ENCODE measurements at places on chromosomes 6 and 20.

GRCh38 chr6:107246972-107247615, 131.8 kb upstream of the BEND3 start:
- DNase-seq: no peak

DNA sequence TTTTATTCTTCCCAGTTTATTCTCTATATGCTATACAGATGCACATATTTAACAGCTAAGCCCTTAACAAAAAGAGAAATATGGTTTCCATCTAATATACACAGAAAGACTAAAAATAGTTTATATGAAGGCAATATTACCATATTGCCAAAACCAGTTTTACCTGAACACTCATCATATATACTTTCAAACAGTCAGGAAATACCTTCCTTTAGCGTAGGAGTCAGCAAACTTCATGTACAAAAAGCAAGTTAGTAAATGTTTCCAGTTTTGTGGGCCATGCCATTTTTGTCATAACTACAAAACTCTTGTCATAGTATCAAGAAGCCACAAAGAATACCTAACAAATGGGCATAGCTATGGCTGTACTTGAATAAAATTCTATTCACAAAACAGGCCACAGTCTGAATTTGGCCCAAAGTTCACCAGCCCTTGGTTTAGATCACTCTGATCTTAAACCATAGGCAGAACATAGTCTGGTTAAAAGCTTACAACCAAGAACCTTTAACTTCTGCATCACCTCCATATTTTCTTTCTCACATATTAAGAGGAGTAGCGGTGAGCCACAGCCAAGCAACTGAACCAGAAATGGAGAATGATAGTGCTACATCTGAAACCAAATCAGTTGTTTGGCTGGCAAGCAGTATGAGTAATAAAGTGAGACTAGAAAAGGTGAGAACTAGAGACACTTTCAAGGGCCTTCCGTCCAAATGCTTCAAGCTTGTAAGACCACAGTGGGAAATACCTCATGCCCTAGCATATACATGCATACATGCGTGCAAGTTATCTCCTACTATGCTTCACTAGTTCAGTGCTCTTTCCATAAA, 116.6 kb downstream of the PTPRK start:
- no peak for DNase-seq

DNA sequence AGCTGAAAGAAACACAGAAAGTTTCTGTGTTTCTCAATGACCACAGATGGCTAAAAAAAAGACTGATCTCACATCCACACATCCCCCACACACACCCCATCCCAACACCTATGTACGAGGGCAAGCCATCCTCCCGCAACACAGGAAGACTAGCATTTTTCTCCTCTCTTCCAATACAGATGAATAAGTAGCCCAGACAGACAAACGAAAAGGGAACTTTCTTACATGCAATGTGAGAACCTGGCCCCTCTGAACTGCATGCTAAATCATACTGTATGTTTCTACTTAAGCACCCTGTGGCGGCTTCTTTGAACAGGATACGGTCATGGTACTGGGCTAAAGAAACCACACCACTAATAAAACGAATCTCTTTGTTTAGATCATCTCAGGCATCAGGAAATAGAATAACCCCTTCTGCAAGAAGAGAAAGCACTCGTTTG, 116.2 kb downstream of the GMDS start:
- DNase-seq: no peak

DNA sequence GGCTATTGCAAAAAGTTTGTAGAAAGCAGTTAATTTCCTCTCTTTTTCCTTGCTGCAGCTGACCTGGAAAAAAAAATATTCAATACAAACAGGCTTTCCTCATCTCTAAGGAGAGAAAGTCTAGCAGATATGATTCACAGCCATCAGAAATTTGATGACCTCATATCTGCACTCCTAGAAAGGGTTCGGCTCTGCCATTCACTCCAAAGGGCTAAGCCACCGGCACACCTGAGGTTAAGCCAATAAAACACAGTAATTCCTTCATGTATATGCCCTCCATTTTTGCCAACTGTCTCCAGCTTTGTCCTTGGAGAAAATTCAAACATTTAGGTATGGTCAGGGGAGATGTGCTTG, 18.7 kb upstream of the LY86 start:
- DNase-seq: no peak

GRCh38 chr6:128822271-128822670, 60.7 kb upstream of the LAMA2 start:
- DNase-seq: no peak

- DNase-seq: no peak
Measured at GRCh38 chr20:9241721-9242427, 173.0 kb downstream of the PLCB4 start.

GRCh38 chr20:47243532-47244305, 112.8 kb downstream of the ZMYND8 start:
- no peak for DNase-seq

- no peak for DNase-seq
Measured at GRCh38 chr6:99467509-99468106, 42.5 kb upstream of the PNISR start.

- no peak for DNase-seq
Measured at GRCh38 chr6:111990214-111990613, 63.7 kb upstream of the CCN6 start.

DNA sequence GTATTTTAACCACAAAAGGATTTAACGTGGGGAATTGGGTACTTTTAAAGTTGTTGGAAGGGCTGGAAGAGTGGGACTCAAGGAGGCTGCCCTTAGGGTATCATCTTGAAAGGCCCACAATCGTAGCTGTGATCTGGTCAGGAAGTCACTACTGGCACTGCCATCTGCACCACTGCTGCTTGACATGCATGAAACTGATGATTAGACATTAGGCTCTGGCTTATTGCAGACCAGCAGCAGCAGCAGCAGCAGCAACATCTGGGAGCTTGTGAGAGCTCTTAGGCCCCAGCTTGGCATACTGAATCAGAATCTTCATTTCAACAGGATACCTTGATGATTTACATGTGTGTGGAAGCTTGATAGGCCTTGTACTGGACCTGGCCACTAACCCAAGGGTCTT, 68.6 kb downstream of the PHF20 start:
- no peak for DNase-seq

DNA sequence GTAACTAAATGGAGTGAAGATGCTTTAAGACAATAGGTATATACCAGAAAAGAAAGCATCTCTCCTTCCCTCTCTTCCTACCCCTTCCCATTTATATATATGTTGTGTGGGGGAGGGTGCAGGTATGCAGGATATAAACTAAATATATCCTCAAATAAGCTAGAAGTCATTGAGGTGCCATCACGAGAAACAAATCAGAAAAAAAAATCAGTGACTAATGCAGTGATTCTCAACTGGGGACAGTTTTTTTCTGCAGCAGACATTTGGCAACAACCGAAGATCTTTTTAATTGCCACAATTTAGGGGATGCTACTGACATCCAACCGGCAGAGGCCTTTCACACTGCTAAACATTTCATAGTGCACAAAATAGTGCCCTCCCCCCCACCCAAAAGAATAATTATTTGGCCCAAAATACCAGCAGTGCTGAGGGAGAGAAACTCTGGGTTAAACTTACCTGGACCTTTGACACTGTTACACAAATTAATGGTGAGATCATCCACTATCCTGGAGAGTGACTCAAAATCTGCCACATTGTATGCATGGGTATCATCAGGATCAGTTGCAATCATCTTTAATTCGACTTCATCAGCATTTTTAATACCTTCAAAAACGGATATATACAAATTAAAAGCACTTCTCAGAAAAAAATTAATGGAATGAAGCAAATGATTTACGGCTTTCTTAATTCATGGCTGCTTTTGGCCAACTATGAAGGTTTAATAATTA, 55.0 kb downstream of the COL12A1 start:
- no peak for DNase-seq

GRCh38 chr6:132218059-132218696, 183.1 kb downstream of the MOXD1 start:
- no peak for DNase-seq

DNA sequence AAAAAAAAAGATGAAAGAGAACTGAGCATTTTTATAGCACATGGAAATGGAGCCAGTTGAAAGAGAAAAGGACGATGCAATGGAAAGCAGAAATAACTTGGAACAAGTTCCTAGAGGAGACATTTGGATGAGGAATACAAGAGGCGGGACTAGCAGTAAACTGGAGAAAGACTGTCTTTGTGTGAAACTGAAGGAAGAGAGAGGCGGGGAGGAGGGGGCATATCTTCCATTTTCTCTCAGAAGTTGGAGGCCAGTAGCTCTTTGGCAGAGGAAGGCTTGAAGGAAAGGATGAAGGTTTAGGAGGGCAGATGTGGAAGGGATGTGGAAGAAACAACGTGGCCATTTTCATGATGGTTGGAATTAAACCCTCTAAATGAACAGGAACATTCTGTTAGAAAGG, 33.0 kb upstream of the ADGRF1 start:
- no peak for DNase-seq

- no peak for DNase-seq
Measured at GRCh38 chr20:33063271-33063670, 9.6 kb downstream of the BPIFB3 start.

DNA sequence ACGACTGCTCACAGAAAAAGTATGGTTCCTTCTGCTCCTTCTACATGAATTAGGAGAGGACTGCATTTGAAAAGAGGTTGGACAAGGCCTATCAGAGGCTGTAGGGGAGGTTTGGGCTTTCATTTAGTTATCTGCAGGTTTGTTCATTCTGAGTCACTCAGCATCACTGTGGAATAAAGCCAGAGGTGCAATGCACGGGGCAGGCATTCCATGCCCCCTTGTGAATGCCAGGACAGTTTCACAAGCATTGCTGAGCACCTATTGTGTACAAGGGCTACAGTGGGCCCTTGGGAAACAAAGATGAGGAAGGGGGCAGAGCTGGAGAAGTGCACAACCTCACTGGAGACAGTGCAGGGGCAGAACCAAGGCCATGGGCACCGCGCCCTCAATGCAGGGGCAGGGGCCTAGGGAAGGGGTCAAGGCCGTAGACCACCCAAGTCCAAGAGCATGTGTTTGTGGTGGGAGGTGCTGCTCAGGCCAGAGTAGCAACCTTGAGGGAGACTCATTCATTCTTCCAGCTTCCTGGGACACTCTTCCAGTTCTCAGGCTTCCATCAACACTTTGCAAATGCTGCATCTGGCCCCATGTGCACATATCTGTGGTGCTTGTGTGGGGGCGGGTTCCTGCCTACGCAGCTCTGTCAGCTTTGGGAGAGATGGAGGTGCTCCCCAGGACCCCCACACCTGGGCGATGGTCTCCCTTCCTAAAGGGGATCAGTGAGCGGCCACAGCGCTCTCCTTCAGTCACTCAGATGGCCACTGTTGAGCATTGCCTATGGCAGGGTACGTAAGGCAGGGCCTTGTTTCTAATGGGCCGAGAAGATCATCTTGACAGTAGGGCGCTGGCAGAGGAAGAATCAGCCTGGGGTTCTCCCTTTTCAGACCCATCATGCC, 204.5 kb downstream of the SYNDIG1 start:
- no peak for DNase-seq

DNA sequence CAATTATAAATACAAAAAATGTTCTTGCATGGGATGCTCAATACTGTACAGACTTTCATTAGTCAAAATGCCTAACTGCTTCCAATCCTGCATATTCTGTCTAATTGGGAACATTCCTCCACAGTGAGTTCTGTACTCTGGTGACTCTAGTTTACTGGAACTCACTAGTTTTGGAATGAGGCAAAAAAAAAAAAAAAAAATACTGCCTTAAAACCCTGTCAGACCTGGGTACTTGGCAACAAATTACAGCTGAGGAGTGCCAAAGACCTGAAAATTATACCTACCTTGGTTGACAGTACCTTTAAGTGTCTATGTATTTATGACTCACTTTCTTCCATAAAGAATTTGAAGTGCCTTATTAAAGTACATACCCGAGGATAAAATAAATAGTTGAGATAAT, 276.7 kb downstream of the FARS2 start:
- DNase-seq: no peak

- DNase-seq: no peak
Measured at GRCh38 chr6:45709781-45710220, 305.9 kb downstream of the CLIC5 start.

DNA sequence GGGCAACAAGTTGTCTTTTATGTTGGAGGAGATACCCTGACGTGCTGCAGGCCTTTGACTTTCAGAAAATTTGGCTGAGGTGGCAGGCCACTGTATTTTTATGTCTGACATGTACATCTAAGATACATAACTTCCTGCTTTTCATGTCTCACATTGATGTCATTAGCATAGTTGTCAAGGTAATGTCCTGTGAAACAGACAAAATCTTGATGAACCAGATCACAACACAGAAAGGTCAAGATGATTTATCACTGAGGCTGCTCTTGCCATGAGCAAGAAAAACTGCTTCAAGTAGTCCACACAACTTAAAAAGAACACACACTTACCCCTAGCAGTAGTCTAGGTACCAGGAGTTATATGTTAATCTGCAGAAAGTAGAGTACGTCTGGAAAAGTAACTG, 50.2 kb upstream of the GNRH2 start:
- no peak for DNase-seq

DNA sequence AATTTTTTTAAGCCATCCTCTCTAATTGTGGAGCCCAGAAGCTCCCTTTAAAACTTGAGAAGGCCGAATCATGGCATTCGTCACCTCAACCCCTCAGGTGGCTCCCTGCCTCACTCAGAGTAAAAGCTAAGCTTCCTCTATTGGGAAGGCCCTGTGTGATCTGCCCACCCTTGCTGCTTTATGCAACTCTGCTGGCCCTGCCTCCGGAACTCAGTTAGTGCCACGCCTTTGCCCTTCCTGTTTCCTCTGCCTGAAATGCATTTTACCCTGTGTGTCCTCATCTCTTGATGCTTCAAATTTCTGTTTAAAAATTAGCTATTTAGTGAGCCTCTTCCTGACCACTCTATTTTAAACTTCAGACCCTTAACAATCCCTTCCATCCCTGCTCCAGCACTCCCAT, 5.7 kb downstream of the PACRG start:
- DNase-seq: no peak

GRCh38 chr6:30646450-30647241, at the start of gene C6orf136:
TSS of gene C6orf136 (plus strand) at chr6:30647133. CDS start at chr6:30647232, 99 bp downstream.
- peak; percentile 91 for DNase-seq

All from effector CD4-positive, alpha-beta T cell (primary cell).